T-helper 9 cell (primary cell): ENCODE measurements at places on chromosomes 12 and 14.

- no peak for DNase-seq
Measured at GRCh38 chr14:96888158-96888557, 91.0 kb downstream of the VRK1 start.

- no peak for DNase-seq
Measured at GRCh38 chr12:54666008-54666407, 17.8 kb upstream of the DCD start.

- DNase-seq = no peak
Measured at GRCh38 chr12:55777856-55778255, 34.9 kb downstream of the GDF11 start.

GRCh38 chr14:95167177-95167576, 9.8 kb upstream of the DICER1 start:
- no peak for DNase-seq

GRCh38 chr14:65170768-65171507, 68.6 kb upstream of the MAX start:
- DNase-seq = peak; percentile 12

- DNase-seq = no peak
Measured at GRCh38 chr14:80946797-80947196, 5.3 kb upstream of the CEP128 start.

DNA sequence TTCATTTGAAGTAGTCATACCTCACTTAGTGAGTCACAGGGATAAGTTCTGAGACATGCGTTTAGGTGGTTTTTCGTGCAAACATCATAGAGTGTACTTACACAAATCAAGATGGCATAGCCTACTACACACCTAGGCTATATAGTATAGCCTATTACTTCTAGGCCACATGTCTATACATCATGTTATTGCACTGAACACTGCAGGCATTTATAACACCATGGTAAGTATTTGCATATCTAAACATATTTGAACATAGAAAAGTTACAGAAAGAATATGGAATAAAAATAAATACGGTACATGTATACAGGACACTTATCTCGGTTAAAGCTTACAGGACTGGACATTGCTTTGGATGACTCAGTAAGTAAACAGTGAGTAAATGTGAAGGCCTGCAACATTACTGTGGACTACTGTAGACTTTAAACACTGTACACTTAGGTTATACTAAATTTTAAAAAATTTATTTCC, 670.6 kb downstream of the SLC16A7 start:
- no peak for DNase-seq

DNA sequence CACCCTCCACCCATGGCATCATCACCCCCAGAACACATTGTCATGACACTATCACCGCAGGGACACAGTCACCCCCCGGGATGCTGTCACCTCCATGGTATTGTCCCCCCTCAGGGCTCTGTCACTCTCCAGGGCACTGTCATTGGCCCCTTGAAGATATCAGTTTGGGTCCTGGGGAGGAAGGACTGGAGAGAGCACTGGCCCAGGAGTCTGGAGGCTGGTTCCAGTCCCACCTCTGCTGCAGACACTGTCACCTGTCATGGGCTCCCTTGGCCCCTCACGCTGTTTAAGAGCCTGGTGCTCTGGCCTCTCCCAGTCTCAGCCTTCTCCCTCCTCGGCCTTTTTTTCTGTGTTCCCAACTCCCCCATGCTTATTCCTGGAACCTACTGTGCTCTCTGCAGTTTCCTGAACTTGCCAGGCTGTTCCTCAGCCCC, 31.9 kb downstream of the SERPINA3 start:
- DNase-seq = no peak

- DNase-seq = no peak
Measured at GRCh38 chr12:45725631-45726602, 3.6 kb upstream of the ARID2 start.

GRCh38 chr14:59463787-59464485, 1.2 kb downstream of the GPR135 start:
- DNase-seq = no peak

DNA sequence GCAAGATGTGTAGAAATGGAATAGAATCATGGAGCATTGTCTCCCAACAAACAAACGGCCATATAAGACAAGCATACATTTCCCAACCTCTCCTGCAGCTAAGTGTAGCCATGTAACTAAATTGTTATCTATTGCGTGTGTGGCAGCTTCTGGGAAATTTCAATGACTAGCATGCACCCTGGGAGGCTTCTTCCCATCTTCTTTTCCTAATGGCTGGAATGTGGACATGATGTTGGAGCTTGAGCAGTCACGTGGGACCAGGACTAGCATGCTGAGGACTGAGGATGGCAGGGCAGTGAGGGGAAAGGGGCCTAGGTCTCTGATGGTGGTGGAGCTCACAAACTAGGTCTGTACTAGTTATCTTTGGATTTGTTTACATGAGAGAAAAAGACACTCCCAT, 21.7 kb upstream of the CTDSP2 start:
- no peak for DNase-seq

GRCh38 chr12:6135071-6135470, 10.6 kb upstream of the VWF start:
- no peak for DNase-seq

DNA sequence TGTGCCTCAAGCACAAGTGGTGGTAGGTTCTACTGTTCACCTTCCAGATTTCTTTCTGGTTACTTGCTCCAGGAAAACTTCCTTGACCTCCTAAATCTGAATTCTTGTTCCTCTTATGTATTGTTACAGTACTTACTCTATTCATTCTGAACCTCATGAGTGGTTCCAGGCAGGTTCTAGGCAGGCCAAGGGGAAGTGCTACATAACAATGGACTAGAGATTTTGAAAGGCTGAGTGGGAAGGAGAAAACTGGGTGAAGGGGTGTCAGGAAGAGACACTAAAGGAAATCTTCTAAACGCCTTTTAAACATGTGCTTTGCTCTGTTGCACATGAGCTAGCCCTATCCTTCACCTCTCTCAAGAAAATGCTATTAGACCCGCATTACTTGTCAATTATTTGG, 1.6 kb downstream of the YARS2 start:
- no peak for DNase-seq

DNA sequence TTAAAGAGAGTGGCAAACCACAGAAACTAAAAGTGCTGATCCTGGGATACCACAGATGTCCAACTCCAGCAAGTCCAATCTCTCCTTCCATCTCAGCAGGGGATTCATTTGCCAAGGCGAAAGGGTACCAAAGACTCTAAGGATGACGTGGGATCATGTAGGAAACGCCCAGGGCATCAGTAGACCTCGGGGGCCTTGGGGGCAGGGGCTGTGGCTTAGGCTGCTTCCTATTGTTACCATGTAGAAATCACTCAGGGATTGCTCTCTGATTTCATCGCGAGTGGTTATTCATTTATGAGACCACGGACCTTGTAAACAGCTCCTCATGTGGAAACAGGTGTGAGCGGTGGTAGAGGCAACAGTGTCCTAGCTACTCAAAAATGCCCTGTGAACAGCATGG, 149.3 kb upstream of the FKBP4 start:
- DNase-seq = no peak

GRCh38 chr12:47123730-47124129, 44.0 kb upstream of the AMIGO2 start:
- no peak for DNase-seq

DNA sequence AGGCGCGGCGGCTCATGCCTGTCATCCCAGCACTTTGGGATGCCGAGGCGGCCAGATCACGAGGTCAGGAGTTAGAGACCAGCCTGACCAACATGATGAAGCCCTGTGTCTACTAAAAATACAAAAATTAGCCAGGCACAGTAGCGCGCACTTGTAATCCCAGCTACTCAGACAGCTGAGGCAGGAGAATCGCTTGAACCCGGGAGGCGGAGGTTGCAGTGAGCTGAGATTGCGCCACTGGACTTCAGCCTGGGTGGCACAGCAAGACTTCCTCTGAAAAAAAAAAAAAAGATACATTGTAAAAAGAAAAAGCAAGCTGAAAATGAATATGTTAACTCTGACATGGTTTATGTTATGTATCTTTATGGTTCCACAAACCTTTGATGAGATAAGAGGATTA, 33.6 kb downstream of the RPGRIP1 start:
- no peak for DNase-seq

- no peak for DNase-seq
Measured at GRCh38 chr12:17079251-17079909, 473.4 kb upstream of the LMO3 start.

GRCh38 chr12:123107926-123108681, 42.8 kb downstream of the PITPNM2 start:
- DNase-seq = no peak

GRCh38 chr12:75862692-75863471, 168.7 kb downstream of the PHLDA1 start:
- no peak for DNase-seq

DNA sequence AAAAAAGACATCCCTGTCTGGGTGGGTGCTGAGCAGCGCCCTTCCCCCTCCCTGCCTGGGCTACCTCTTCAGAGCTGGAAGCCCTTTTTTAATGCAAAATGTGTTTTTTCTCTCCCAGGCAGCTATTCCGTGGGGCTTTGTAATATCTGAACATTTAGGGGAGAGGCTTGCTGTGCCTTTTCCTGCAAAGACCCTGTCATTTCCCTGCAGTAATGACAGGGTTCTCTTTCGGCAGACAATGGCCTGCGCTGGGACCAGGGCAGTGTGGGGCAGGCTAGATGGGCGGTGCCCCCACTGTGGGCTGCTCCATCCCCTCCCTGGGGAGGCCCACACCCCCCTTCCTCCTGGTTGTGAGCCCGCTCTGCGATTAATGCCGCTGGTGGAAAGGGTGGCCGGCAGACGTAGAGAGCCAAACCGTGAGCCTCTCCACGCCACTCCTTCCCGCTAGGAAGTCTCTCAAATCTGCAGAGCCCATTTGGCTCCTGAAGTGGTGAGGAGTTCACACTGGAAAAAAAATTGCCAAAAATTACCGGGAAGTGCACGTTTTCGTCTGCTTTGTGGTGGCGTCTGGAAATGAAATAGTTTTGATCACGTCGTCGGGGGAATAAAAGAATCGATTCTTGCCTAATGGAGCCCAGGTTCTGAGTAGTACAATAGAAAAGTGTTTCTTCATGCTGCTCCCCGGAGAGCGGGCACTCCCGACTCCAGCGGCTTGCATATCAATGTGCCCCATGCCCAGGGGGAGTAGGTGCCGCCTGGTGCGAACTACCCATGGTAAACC, 31.5 kb downstream of the KIF26A start:
- no peak for DNase-seq

GRCh38 chr14:50550294-50550693, 9.7 kb upstream of the ATL1 start:
- DNase-seq = no peak

DNA sequence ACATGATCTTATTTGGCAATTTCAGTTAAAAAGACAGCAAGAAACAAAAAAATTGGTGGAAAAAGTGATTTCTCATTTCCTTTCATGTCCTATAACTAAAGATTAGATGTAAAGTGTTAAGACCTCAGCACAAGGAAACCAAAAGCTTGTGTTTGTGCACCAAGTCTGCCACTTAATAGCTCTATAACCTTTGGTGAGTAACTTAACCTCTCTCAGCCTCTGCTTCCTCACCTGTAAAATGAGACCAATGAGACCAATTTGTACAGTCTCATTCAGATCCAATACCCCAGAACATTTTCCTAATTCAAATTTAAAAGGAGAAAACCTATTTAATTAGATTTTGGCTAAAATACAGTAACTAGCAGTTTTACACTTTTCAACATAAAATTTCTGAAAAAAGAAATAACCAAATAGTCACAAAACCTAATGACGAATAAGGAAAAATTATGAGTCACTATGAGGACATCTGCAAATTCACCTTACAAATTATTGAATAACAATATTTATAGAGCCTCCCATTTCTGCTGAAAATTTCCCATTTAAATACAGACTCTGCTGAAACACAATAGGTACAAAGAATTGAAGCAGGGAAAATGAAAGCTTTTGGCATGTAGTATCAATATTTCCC, 71.1 kb downstream of the EPS8 start:
- DNase-seq = no peak

GRCh38 chr12:120247183-120247582, 18.3 kb downstream of the PXN start:
- no peak for DNase-seq

- no peak for DNase-seq
Measured at GRCh38 chr12:110666892-110667291, 22.0 kb downstream of the HVCN1 start.

- no peak for DNase-seq
Measured at GRCh38 chr12:54272214-54272613, 7.7 kb downstream of the CBX5 start.

DNA sequence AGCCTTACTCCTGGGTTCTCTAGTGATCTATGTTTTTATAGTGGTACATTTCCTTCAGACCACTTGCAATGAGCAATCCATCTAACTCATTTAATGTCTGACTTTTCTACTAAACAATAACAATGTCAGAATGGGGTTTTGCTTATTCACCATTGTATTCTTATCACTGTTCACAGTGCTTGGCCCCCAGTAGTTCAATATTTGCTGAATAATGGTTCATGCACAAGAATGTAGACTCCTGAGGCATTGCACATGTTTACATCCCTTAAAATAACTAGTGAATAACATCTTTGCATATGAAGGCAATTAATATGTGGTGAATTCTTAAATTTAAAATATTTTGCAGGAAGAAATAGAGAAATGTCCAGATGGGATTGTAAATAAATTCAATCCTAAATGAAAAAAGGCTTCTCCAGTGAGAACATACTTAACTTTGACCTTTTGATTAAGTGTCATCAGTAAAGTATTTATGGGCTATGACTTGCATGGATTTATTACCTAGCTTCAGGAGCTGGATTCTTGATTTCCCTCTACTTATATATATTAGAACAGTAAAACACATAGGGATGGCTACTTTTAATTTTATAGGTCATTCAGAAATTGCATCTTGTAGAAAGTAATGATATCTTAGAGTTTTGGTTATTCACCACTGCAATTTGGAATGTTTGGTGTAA, 3.4 kb downstream of the CCER1 start:
- no peak for DNase-seq

- no peak for DNase-seq
Measured at GRCh38 chr14:63051301-63051700, 6.0 kb upstream of the KCNH5 start.

- DNase-seq = no peak
Measured at GRCh38 chr12:84874125-84874824, 38.3 kb downstream of the SLC6A15 start.

GRCh38 chr14:102277874-102278630, 26.9 kb downstream of the MOK start:
- DNase-seq = no peak

- no peak for DNase-seq
Measured at GRCh38 chr12:15650399-15651128, 138.6 kb downstream of the EPS8 start.

DNA sequence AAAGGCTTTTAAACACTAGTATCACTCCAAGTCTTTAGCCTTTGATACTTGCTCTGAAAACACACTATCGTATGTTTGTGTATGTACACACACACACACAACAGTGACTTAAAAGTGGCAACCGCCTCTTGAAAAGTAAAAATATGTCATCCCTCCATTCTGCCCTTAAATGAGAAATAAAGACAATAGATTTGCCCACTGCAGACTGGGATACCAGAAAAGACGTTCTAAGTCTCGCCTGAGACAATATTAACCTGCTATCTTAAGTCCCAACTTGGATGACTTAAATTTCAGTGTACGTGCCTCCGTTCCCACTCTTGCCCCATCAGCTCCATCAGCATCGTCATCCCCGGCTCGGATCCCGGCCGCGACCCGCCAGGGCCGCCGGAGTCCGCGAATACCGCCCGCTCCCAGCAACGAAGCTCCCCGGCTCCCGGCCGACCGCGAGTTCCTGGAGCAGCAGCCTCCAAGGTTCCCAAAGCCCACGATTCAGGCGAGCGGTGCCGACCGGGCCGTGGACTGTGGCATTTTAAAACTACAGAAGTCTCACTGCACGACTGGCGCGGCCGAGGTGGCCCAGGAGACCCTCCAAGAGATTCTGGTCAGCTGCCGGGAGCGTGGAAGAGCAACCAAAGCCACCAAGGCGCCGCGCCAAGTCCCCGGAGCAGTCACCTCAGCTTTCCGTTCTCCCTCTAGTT, 2.8 kb upstream of the ARID2 start:
- peak; percentile 29 for DNase-seq
